ENCODE measurements at places on chromosomes 6 and 20.

GRCh38 chr6:131379948-131380347 lies 193.1 kb upstream of the ARG1 start:
- no peak for DNase-seq

DNA sequence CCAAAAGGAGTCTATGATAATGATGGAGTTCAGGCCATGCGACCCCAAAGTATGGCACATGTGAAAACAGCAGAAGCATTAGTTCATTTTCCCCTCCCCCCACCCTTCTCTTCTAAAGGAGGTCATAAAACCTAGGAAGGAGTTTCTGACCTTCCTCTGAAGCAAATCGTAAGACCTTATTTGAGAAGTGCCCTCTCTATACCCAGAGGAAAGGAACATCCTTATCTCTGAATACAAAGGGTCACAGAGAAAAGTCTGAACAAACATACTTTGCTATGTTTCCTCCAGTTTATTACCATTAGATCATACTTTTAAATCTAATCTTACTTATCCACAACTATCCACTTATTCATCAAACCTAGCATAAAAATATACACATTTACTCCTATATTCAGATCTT lies 48.6 kb downstream of the SLX4IP start:
- no peak for DNase-seq

DNA sequence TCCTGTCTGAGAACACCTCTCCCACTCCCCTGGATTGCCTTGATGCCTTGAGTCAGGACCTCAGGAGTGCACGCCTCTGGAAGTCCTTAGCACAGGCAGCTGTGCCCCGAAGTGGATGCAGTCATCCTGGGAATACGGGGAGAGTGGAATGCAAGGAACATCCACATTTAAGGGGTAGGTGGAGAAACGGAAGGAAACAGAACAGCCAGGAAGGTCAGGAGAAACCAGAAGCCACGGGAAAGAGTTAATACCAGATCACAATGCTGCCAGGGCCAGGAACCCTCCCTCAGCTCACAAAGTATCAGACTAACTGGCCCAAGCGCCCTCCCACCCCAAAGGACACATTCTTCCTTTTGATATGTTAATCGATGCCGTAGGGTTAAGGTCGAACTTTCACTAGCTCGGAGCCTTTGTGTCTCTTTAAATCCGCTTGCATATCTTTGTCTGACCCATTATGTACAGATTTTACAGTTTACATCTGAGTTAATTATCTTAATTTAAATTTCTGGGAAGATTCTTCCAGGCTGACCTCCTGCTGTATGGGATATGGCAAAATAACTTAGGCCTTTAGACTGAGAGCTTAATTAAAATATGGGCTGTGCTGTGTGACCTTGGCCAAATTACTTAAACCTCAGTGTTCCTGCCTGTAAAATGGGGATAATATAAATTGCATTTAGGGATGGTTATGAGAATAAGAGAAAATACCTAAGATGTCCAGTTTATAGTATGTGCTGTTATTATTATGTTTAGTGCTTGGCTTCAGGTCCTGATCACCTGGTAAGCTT lies 24.0 kb upstream of the CCND3 start:
- no peak for DNase-seq

DNA sequence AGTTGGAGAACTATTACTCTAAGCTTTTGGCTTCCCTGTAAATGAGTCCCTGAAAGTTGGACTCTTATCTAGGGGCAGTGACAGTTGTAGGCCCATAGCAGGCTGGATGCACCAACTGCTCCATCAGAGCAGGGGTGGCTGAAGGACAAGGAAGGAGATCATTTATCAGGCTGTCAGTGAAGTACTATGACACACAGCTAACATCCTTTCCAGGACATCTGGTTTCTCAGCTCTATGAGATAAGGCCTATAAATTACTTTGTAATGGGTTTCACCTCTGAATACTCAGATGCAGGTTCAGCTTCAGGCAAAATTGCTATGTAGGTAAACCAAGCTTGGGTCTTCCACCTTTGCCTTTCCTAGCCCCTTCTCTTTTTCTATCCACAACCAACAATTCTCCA lies 468.5 kb downstream of the KIF16B start:
- no peak for DNase-seq

DNA sequence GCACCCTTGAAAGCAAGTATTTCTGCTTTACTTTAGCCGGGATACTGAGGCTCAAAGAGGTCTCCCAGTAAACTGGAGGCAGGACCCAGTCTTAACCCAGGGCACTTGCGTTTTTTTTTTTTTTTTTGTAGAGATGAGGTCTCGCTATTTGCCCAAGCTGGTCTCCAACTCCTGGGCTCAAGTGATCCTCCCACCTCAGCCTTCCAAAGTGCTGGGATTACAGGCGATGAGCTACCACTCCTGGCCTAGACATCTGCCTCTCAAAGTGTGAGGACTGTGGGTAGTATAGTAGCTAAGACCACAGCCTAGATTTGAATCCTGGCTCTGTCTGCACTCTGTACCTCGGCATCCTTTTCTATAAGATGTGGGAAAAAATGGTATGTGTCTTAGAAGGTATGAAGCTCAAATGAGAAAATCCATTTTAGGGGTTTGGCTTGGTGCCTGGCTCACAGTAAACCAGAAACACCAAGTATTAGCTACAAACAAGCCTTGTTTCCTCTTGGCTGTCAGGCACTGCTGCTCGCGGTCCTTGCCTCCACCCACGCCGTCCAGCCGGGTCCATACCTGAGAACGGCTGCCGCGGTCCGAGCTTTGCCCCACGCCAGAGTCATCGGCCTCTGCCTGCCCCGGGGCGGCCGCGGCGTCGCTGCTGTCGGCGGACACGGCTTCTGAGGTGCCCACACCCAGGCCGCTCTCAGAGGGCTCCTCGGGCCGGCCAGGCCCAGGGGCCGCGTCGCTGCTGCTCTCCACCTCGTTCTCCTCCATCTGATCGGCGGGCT lies 1.2 kb downstream of the ZNF335 start:
- peak; percentile 24 for DNase-seq

- no peak for DNase-seq
These were observed 33.4 kb downstream of the SLC23A2 start for GRCh38 chr20:4967752-4968477.

- no peak for DNase-seq
These were observed 47.6 kb downstream of the IPCEF1 start for GRCh38 chr6:154308986-154309385.

- no peak for DNase-seq
These were observed 117.1 kb upstream of the PTPRT start for GRCh38 chr20:43306837-43307236.

DNA sequence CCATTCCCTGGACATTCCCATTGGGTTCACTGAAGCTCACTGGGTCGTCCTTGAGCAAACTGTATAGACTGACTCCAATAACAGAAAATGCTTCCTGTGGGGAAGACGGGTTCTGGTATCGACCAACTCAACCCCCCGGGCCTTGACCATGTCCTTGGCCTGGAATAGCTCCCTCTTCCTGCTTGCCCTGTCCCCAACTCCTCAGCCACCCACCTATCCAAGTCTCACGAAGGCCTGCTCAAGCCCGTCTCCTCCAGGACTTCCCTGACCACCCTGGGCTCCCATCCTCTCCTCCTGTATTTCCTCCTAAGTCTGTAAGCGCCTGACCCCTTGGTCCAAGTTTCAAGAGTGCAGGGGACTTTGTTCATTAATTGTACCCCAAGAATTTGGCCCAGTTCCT lies 2.8 kb upstream of the HMGA1 start:
- no peak for DNase-seq

Data from activated CD4-positive, alpha-beta T cell treated with anti-CD3 and anti-CD28 coated beads, Interleukin-2, Interleukin-6, amounts not matched to agents 100 ng/mL and 50 ng/mL, durations not matched to agents 16 hours and 8 hours (primary cell).